ENCODE measurements at places on chromosomes 16 and 17.

DNA sequence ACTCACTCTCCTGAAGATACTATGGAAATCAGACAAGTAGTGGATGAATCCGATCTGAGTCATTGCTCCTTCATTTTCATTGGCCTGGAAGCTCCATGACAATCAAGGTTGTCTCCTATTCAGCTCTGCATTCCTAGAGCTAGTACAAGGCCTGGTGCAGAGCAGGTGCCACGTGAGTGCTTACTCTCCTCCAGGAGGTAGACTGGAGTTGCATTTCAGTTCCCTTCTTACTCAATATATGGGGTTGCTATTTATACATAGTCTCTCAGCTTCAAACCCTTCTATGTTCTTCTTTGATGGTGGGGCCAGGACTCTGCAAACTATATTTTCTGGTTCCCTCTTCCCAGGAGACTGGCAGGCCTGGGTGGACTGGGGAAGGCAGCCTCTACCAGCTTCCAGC lies 148.3 kb downstream of the ASIC2 start:
- DNase-seq: no peak

DNA sequence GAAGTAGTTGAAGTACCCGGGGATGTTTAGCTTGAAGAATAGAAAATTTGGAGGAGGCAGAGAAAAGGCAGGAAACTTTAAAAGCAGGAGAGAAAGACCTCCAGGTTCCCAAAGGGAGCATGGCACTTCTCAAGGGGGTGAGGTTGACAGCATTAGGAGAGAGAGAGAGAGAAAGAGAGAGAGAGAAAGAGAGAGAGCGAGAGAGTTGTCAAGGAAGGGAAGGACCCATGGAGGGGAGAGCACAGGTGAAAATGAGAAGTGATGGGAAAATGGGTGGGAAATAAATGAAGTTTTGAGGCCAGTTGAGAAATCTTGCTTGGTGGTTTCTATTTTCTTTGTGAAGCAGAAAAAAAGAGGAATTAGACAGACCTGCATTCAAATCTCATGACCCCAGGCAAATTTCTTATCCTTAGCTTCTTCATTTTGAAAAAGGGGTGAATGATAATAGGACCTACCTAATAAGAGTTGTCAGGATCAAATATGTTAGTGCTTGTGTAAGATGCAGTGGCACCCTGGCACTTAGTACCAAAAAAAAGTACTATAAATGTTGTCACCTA lies 24.0 kb downstream of the PRKCB start:
- no peak for DNase-seq

DNA sequence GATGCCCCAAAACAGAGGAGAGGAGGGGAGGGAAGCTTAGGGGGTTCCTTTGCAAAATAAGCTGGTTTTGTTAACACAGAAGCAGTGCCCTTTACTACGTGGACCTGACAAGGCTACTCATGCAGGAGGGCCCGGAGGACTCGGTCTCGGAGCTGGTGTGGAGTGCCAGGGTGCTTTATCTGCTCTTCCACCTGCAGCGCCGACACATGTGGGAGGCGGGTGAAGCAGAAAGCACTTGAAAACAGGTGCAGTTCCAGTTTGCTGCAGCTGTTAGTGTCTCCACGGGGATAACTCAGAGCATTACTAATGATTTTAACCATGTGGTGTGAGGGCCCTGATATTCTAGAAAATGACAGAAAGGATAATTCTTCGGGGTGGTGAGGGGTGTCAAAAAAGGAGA lies 35.0 kb upstream of the MNT start:
- no peak for DNase-seq

- no peak for DNase-seq
These were observed 7.7 kb upstream of the TBKBP1 start for GRCh38 chr17:47686276-47686635.

DNA sequence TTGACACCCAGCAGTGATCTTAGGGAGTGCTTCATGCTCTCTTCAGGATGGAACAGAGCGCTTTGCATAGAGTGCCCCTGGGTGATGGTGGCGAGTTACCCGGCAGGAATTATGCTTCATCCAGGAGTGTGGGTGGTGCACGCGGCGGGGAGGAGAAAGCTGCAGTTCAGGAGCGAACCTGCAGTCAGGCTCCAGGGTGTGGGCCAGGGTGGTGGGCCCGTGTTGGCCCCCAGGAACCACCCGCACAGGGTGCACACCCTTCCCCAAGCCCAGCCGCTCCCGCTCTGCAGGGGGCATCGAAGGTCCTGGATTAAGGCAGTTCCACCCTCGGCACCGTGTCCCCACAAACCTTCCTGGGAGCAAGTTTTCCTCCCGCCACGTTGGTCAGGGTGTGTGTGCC lies 3.9 kb downstream of the RAB40C start:
- no peak for DNase-seq

GRCh38 chr17:54972406-54973138 lies 4.0 kb downstream of the STXBP4 start:
- no peak for DNase-seq

DNA sequence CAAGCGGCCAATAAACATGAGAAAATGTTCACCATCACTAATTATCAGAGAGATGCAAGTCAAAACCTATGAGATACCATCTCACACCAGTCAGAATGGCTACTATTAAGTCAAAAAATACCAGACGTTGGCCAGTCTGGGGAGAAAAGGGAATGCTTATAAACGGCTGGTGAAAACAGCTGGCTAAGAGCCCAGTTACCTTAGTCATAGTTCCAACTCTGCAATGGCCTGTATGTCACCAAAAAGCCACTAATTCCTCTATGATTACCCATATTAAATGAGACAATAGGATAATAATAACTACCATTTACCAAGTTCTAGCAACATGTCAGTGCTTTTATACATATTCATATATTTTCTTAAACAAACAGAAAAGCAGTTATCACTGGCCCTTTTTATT lies 42.9 kb upstream of the CDRT4 start:
- DNase-seq: peak; percentile 44

GRCh38 chr16:85550953-85551924 lies 61.9 kb upstream of the GSE1 start:
- DNase-seq: no peak

DNA sequence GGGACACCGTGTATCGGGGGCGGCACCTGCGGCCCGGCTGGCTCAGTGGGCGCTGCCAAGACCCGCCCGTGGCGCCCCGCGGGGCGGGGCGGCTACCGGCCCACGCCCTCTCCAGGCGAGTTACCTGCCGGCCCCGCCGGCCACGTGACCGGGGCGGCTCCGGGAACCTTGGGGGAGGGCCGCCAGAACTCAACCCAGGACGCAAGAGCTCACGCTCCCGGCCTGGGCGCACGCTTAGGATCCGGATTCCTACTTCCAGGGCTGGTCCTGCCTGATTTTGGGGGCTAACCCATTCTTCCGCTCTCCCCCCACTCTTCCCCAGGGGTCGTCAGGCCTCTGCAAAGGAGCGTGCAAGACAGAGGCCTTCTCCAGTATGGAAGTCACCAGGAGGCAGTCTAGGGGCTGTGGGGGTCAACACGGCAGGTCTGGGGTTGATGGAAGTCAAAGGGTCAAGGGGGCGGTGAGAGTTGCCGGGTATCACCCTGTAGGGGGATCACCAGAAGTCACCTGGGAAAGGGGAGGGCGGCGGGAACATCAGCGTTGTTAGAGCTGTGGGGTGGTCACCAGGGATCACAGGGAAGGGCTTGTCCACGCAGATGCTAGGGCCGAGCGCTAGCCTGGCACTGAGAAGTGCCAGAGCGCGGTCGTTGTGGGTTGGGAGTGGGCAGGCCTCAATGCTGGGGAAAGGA lies 354 bp upstream of the ESRP2 start:
- no peak for DNase-seq

DNA sequence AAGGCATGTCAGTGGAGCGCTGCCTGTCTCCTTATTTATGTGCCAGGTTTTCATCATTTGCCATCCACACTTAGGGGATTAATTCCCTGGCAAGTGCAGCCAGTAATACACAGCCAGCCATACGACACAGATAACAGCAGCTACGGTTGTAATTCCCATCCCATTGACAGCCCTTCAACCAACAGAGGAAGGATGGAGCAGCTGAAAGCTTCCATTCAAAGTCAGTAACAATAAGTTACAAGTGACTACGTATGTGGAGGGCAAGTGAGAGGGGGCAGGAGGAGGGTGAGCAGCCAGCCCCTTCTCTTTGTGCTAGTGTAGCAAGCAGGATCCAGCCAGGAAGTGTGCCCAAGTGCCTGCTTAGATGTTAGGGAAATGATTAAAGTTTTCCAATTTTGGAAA lies 53.8 kb upstream of the LYRM9 start:
- no peak for DNase-seq

GRCh38 chr16:85573045-85573695 lies 40.0 kb upstream of the GSE1 start:
- DNase-seq: no peak

GRCh38 chr16:4360538-4361021 lies 9.5 kb upstream of the PAM16 start:
- no peak for DNase-seq

Measured in AG09309 (cell line).